Activated T-cell treated with anti-CD3 and anti-CD28 coated beads, Interleukin-2, amount 50 U/mL, for 1 hour (primary cell): ENCODE measurements at places on chromosomes 4 and X.

GRCh38 chr4:153634738-153635353 lies 49.2 kb upstream of the TLR2 start:
- no peak for DNase-seq

GRCh38 chrX:133587818-133588217 lies 172.5 kb upstream of the GPC4 start:
- DNase-seq: no peak

DNA sequence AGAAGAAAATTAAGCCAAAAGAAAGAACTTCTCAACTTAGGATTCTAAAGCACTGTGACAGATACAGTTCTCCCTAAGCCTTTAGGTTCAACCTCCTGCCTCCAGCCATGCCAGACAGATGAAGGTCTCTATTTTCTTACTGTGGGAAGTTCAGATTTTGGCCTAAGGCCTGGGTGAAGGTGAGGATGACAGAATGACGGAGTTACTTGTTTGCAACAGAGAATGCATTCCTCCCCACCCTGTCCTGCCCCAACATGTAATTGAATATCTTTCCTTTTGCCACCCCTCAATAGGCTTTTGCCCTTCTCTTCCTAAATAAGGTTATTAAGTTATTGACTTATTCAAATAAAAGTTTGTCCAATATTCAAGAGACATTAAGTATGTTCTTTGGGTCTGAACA lies 25.6 kb downstream of the SLC16A2 start:
- no peak for DNase-seq

- DNase-seq: no peak
These were observed 37.0 kb upstream of the HERC5 start for GRCh38 chr4:88419874-88420273.

GRCh38 chrX:69096963-69097362 lies 68.3 kb downstream of the PJA1 start:
- no peak for DNase-seq

DNA sequence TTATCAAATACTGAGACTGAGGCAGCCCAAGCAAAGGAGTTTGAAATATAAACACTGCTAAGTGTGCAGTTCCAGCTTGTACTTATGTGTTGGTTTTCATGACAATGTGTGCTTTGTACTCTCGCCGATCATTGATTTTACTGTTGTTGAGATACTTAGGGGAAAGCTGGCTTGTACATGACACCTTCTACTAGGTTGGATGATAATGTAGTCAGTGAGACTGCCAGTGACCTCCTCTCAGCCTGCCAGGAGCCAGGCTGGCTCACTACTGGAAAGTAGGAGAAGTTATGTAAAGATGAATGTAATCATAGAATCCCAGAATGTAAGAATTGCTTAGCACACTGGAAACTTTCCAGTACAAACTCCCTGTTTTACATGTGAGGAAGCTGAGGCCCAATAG lies 132.0 kb downstream of the AFF2 start:
- DNase-seq: no peak

DNA sequence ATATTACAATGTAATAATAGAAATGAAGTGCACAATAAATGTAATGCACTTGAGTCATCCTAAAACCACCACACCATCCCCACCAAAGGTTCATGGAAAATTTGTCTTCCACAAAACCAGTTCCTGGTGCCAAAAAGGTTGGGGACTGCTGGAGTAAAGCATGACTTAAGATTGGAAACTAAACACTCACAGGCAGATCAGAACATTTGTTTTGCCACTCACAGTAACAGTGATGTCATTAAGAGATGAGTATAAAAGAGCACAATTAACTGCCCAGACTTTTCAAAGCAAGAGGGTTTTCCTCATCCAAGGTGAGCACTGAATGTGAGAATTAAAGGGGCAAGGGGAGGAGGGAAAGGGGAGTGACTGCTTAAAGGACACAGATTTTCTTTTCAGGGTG lies 35.6 kb downstream of the MAP7D3 start:
- no peak for DNase-seq

DNA sequence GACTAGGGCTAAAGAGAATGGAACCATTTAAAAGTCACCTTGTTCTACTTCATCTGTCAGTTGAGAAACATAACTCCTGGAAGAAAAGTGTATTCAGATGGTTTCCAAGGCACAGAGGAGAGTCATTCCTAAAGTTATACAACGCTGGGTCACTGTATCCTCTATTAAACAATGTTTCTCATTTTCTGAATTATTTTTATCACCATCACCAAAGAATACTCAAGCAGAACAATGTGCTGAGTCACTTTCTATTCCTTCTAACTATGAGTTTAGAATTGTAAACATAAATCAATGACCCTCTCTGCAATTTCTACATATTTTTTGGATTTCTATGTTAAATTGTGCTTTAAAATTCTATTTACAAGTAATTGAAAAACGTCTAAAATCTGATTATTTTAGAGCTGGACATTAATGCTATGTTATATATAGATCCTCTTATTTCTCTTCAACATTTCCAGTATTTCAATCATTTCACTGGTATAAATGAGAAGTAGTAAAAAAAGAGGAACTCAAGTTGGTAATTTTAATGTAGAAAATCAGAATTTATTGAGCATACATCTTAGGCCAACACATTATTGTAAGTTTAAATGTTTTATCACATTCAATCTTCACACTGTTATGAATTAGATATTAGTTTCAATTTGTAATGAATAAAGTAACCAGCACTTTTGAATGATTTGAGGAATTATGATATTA lies 7.5 kb downstream of the DTHD1 start:
- DNase-seq: no peak
